ENCODE measurements at places on chromosomes 12 and 14.

DNA sequence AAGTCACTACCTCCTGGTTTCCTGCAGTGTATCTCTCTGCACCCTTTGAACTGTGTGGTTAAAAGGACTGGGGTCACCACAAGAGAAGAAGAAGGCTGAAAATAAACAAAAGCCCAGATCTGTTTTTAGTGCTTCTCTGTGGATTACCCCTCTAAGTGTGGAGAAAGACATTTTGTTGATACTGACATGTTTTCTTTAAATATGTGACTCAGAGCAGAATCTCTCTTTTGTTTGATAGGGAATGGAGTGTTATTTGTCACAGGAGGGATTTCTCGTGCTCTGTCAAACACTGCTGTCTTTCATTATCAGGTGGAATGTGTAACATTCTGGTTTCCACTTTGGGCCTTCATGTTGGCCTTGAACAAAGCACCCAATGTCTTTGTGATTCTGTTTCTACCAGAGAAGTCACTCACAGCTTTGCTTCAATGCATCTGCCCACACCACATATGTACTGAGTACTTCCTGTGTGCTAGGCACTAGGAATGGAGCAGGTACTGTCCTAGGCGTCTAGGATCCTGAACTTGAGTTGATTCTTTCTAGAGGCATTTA is 82.1 kb downstream of the PLXNC1 start:
- no peak for DNase-seq

- no peak for DNase-seq
Measured at GRCh38 chr12:27762757-27763156, 17.3 kb upstream of the KLHL42 start.

DNA sequence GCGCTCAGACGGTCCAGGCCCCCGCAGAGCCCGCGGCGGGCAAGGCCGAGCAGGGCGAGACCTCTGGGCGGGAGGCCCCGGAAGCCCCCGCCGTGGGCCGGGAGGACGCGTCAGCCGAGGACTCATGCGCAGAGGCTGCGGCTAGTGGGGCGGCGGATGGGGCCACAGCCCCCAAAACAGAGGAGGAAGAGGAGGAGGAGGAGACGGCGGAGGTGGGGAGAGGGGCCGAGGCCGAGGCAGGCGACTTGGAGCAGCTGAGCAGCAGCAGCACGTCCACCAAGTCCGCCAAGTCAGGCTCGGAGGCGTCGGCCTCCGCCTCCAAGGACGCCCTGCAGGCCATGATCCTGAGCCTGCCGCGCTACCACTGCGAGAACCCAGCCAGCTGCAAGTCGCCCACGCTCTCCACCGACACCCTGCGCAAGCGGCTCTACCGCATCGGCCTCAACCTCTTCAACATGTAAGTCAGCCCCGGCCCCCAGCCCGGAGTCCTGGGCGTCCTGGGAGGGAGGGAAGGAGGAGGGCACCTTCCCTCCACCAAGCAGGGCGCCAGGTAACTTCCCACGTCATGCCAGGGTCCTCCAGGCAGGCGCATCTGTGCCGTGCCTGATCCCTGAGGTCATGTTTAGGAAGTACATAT is 72.4 kb downstream of the IQSEC3 start:
- no peak for DNase-seq

DNA sequence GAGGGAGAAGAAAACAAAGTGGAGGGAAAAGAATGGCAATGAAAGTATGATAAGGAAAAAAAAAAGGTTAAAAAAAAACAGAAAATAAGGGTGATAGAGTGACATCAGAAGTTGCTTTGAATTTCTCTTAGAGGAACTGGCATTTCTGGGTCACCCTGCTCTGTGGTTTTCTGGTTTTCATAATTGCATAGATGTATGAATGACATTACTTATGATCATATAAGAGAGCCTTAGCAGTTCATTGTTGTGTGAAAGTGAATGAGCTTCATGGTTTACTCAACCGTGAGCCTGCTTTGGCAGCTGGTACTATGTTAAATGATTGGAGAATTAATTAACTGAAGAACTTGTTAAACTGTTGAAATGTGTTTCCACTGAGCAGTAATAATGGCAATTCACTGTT is 336.4 kb upstream of the FBXO33 start:
- no peak for DNase-seq

Measured in NCI-H510A treated with DMSO at 0.1 percent for 48 hours (cell line).